Choroid plexus epithelial cell (primary cell): ENCODE measurements at places on chromosomes 11 and 22.

DNA sequence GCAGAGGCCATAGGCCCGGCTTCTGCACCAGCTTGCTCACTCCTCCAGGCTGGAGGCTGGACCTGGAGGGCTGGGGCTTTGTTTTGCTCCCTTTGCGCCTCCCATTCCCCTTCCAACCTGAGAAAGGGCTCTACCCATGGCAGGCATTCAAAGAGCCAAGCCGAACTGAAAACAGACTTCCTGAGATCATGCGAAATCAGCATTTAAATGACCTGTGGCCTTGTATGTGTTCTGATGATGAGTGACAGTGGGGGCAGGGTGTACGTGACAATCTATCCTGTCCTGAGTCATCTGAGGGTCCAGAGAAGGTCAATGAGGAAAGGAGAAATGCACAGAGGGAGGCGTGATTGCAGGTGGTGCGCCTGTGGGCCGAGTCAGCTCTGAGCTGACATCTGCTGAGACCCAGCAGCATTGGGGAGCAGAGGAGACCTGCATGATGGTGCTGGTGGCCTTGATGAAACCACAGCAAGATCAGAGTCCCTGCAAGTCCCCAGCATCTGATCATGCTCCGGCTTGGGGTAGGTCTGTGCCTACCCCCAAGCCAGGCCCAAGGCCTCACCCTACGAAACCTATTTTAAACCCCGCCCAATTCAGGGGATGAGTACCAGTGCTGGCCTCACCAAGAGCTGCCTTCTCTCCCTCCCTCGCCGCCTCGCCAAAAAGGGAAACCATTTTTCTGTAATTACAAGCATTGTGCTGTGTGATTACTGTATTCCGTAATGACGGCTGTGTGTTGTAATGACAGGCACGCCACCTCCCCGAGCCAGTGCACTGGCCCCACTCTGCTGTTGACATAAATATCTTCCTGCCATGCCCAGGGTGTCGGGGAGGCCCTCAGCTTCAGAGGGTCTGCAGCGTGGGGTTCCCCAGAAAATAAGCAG lies 95.2 kb upstream of the ANO1 start:
- no peak for DNase-seq

DNA sequence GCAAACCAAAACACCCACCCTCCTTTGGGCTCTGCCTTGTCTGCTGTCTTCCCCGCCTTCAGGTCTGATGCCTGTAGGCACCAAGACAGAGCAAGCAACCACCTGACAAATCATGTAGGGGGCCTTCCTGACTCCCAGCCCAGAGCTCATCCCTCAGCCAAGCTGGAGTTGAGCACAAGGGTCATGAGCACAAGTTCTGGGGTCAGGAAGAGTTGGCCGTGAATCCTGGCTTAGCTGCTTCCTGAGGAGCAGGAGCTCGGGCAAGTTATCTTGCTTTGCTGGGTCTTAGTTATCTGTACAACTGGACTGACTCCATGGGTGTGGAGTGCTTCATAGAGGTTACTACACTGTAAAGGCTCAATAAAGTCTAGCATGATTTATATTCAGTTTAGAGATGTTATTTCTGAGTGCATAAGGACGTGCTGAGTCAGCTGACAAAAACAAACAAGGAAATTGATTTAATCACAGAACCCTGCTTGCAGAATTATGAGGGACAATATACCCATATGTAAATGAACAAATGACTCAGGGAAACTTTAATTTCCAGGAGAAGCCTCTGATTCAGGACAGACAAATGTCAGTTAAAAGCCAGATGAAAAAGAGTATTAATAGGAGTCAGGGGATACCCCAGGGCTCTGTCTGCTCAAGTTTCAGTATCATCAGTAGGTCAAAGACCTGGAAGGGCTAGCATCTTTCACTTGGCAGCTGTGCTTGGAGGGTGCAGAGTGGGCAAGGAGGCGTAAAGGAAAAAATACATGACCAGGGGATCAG lies 15.0 kb upstream of the APOA1 start:
- peak; percentile 43 for DNase-seq

- DNase-seq = no peak
Measured at GRCh38 chr11:78572394-78572793, 2.3 kb downstream of the NARS2 start.

DNA sequence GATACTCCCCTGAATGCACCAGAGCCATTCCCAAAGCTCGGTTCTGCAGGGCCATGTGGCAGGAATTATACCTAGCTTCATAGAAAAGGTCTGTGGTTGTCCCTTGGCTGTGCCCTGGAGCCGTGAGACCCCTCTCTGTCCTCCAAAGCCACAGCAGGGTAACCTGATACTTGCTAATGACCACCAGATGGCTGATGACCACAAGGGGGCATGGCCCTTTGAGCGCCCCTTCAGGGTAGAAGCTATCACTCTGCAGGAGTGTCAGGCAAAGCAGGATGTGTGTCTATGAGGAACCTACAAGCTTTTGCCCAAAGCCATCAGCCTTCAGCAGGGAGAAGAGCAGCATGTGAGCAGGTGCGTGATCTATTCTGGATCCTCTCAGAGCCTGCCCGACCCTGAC lies 95.3 kb downstream of the NTM start:
- DNase-seq = no peak

DNA sequence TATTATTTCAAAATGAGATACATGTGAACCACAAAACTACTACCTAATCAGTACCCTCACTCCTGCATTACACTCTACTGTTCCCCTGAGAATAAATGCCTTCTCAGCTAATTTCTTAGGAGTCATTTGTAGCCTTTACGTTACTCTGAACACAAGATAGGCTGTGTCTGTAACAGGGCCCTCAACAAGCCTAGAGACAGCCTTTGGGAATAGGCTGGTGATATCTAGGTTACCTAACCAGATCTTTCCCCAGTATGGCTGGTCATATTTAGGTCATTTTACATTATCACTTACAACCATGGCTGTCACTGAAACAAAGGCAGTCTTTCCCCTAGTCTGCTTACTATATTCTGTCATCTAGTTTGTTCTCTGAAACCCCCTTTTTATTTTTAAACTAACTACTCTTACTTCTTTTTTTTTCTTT lies 14.2 kb downstream of the ATM start:
- no peak for DNase-seq

DNA sequence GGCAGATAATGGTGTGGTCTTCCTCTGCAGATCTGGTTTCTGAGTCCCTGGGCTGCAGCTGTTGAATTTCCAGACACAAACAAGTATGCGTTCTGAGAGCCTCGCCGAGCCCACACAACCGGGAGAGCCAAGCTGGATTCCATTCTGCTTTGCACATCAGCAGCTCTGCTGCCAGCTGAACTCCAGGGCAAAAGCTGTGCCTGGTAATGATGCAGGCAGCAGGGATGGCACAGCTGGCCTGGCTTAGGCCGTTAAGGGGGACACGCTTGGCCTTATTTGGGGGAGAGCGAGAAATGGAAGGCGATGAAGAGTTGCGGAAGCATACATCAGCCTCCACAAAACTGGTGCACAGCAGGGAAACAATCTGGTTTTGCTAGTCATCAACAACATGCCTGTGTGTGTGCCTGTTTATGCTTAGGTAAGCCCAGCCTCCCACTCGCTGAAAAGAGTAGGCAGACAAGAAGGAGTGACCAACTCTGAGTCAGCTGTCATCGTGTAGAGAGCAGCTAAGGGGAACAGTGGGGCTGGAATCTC lies 25.1 kb downstream of the ADAMTS8 start:
- peak; percentile 93 for DNase-seq

DNA sequence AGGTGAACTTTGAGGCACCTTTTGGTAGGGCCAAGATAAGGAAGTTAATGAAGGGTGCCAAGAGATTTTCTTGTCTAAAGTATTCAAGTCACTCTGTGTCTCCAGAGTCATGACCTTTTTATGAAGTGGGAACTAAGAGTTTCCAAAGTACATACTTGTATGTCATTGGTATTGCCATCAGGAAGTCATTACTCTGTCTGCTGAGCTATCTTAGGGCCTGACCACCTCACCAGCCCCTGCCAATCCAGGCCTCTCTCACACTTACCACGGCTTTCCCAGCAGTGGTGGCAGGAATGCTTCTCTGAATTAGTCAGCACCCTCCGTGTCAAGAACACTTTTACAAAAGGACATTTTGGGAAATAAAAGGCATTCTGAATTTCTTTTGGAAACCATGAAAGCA lies 192.8 kb upstream of the MTNR1B start:
- DNase-seq = no peak

DNA sequence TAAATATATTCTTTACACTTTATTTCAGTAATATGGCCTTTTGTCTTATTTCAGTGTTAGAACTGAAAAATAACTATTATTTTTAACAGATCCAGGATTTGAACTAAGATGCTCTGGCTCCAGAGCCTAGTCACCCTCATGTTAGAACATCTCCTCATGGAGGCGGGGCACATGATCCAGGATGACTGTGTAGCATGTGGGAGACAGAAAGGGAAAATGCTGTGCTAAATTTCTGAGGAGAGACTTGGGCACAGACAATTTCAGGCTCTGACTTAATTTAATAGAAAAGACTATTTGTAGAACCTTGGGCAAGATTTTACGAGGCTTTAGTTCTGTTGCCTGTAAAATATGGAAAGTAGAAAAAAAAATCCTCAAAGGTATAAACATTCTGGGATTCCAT lies 24.1 kb downstream of the CTSC start:
- DNase-seq = no peak

- no peak for DNase-seq
Measured at GRCh38 chr11:79241205-79241851, 199.5 kb downstream of the TENM4 start.

GRCh38 chr22:46233231-46233630 lies 16.9 kb downstream of the CDPF1 start:
- peak; percentile 7 for DNase-seq

- DNase-seq = no peak
Measured at GRCh38 chr11:100636536-100636935, 50.6 kb upstream of the ARHGAP42 start.

DNA sequence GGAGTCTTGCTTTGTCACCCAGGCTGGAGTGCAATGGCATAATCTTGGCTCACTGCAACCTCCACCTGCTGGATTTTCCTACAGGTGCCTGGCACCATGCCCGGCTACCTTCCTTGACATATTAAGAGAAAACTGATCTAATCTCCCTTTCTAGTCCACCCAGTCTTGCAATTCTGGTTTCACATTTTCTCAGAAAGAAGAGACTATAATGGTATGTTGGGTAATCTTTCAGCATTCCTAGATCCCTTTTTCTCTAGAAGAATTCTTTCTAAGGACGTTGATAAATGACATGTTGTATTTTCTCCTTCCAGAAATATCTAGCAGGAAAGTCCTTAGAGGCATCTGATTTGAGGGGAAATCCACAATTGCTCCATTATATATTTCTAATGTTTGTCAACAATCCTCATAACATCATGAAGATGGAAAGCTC lies 10.4 kb upstream of the HSPA8 start:
- DNase-seq = no peak

DNA sequence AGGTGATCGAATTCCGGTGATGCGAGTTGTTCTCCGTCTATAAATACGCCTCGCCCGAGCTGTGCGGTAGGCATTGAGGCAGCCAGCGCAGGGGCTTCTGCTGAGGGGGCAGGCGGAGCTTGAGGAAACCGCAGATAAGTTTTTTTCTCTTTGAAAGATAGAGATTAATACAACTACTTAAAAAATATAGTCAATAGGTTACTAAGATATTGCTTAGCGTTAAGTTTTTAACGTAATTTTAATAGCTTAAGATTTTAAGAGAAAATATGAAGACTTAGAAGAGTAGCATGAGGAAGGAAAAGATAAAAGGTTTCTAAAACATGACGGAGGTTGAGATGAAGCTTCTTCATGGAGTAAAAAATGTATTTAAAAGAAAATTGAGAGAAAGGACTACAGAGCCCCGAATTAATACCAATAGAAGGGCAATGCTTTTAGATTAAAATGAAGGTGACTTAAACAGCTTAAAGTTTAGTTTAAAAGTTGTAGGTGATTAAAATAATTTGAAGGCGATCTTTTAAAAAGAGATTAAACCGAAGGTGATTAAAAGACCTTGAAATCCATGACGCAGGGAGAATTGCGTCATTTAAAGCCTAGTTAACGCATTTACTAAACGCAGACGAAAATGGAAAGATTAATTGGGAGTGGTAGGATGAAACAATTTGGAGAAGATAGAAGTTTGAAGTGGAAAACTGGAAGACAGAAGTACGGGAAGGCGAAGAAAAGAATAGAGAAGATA lies at the start of gene MALAT1:
Gene MALAT1 (plus strand): TSS at position 69 of the 736 bp plus-strand sequence.
- DNase-seq = peak; percentile 99

DNA sequence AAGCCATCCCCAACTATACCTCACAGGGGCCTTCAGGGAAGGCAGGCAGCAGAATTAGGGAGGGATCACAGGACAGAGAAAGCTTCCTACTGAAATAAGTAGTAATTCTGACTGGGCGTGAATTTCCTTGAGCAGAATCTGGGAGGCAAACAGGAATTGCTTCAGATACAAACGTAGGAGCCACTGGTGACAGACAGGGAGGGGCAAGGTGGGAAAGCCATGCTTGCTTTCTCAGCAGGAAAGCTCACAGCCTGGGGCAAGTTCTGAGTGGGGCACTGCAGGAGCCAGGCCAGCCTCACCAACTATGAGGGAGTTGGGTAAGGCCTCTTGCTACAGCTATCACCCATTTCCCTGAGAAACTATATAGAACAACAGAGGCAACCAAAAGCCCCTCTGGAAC lies 43.6 kb downstream of the ARHGAP32 start:
- DNase-seq = no peak

- DNase-seq = no peak
Measured at GRCh38 chr11:114892381-114893197, 214.3 kb downstream of the NXPE2 start.

GRCh38 chr11:32331098-32331497 lies 104.2 kb downstream of the WT1 start:
- DNase-seq = peak; percentile 22

- DNase-seq = no peak
Measured at GRCh38 chr22:49347376-49347775, 480.3 kb downstream of the BRD1 start.

- peak; percentile 64 for DNase-seq
Measured at GRCh38 chr11:72812967-72813739, 1.1 kb upstream of the ATG16L2 start.

- no peak for DNase-seq
Measured at GRCh38 chr22:26619510-26619909, 1.7 kb upstream of the CRYBB1 start.

- DNase-seq = no peak
Measured at GRCh38 chr11:34793666-34794065, 122.5 kb downstream of the APIP start.

GRCh38 chr11:123905826-123906225 lies 3.9 kb downstream of the OR8D4 start:
- DNase-seq = no peak

DNA sequence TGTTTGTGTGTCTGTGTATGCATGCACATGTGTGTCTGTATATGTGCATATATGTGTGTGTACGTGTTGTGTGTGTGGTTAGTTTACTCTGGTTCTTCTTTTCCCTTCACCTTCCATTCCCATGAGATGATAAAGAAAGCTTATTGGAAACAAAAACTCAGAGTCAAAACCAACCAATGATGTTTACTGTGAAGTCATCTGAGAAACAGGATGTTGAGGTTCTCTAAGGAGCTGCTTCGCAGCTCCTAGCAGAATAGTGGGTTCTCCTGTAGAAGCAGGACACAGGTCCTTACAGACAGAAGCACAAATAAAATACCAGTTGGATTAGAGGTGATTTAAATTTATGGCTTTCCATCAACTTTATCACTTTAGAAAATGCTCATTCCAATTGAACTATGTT lies 256.1 kb upstream of the PLET1 start:
- no peak for DNase-seq

- no peak for DNase-seq
Measured at GRCh38 chr11:20530942-20531703, 68.3 kb upstream of the SLC6A5 start.
